ENCODE measurements at places on chromosomes 2 and 18.

GRCh38 chr2:123434546-123435395 lies 590.3 kb upstream of the CNTNAP5 start:
- DNase-seq, result no peak

- peak; percentile 74 for DNase-seq
Observed at GRCh38 chr2:120675460-120676130, 60.1 kb upstream of the GLI2 start.

GRCh38 chr2:26480566-26481423 lies 2.9 kb upstream of the OTOF start:
- DNase-seq, result no peak

DNA sequence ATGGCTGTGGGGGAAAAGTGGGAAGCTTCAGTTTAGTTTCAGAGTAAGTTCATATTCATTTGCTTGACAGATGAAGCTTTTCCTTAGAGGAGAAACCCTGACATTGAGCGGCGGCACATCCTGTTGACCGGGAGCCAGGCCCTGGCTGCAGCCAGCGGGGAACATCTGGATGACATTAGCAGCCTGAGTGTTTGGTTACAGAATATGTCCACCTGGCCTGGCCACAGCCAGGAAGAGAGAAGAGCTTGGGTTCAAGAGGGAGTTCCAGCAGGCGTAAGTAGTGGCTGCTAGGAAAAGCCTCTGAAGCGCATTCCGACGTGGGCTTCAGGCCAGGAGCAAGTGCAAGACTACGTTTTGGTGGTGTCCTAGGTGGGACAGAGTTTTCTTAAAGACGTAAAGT lies 144.9 kb upstream of the MYCN start:
- no peak for DNase-seq

DNA sequence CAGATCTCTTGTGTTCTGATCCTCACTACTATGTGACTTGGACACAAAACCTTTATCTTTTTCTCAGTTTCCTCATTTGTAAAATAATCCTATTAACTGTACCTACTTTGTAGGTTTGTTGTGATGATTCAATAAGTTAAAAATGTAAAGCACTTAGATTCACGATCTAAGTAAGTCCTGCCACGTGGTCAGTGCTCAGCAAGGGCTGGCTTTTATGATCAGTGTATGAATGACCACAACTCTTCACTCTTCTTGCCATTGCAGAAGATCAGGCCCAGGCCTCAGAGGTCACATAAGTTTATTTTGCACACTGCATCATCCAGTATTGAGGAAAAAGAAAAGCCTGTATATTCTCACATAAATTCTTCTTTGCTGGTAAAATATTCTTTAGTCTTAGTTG lies 1192.5 kb upstream of the ACVR2A start:
- DNase-seq, result peak; percentile 75

DNA sequence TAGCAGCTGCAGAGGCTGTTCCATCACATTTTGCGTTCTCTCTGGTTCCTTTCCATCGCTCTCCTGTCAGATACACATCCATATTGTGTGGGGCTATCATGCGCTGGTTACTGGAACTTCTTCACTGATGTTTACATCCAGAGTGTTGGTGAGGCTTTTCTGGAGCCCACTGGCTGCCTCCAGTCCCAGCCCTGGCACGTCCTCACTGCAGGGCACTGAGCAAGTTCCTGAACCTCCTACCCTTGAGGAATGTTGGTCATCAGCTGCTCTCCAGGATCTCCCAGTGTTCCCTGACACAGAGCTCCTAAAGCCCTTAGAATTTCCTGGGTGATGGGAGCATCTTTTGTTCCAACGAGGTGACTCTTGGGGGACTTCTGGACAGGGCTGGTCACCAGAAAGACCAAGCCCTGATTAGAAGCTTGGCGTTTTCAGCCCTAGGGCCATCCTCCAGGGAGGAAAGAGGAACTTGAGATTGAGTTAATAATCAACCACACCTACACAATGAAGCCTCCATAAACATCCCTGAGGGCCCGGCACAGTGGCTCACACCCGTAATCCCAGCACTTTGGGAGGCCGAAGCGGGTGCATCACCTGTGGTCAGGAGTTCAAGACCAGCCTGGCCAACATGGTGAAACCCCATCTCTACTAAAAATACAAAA lies 81.3 kb downstream of the TFCP2L1 start:
- DNase-seq, result no peak

DNA sequence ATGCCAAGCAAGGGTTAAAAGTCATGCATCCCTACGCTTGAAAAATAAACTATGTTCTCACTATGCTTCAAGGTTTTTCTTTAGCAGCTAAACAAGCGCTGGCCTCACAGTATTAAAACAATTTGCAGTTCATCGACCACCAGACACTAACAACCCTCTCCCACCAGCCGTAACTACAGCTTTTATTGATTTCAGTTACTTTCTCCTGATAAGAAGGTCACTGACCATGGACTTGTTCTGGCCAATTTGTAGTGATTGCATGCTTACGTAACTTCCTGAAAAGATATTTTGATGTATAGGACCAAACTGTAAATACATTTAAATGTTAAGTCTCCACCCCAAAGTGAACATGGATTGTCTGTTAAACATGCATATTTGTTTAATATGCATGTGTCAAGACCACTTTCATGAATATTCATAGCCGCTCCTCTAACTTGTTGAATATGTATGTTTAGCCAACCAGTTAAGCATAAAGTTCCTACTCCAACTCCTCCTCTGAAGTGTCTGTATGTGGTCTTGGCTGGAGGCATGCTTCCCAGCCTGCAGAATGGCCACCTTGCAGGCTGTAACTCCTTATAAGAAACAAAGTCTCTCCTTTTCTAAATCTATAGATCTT lies 1.7 kb upstream of the THOC1 start:
- no peak for DNase-seq

DNA sequence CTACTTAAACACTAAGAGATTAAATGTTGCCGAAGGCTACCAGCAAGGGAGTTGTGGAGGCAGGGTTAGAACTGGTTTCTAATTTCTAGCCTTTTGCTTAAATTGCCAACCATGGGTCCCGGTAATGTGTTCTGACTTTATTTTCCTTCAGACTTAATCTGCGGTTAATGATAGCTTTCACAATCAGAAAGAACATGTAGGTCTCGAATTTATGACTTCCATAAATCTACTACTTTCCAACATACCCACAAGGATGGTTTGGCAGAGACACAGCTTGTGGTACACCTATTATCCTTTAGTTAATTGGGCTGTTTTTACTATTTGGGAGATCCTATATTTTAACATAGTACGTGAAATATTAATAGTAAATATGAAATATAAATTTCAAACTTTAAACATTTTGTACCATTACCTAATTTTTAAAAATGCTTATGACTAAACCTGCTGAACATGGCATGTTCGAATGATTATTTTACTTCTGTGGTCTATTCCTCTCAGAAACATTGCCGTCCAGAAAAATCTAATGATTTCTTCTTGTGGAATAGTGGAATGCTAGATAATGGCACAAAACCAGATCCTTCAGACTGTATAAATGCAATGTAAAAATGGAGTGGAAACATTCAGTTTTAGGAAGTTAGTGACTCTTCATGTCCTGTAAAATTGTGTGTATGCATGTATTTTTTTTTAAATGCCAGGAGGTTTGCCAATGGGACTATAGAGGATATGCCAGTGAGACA lies 41.3 kb downstream of the PARD3B start:
- no peak for DNase-seq

DNA sequence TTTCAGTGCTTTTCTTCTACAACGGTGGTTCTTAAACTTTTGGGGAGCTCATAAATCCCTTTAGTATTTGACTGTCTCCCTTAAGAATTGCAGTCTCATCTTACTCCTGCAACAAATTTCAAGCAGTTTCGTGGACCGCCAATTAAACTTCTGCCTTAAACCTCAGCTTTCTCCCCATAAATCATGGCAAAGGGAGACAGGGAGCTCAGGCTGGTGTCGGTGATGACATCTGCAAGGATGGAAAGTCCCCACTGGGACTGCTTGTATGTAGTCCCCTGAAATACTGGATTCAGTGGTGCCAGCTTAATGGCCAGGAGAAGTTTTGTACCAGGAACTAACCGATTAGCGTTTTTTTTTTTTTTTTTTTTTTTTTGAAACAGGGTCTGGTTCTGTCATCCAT lies 148.7 kb upstream of the ITGA6 start:
- DNase-seq, result no peak

DNA sequence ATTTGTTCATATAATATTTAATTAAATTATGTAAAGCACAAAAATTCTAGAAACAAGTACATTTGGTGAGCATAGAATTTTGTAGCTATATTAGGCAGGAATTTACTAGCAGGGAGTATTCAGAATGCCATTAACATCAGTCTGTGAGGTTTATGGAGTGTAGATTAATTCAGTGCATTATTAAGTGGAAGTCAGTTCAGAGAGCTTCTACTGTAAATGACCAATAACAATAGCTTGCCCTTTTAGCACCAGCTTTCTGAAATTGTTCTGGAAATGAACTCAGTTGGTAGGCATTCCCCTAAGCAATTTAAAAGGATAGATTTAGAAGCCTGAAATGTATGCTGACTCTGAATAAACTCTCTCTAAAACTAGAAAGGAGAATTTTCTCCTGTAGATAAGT lies 208.2 kb upstream of the CNTNAP5 start:
- no peak for DNase-seq

DNA sequence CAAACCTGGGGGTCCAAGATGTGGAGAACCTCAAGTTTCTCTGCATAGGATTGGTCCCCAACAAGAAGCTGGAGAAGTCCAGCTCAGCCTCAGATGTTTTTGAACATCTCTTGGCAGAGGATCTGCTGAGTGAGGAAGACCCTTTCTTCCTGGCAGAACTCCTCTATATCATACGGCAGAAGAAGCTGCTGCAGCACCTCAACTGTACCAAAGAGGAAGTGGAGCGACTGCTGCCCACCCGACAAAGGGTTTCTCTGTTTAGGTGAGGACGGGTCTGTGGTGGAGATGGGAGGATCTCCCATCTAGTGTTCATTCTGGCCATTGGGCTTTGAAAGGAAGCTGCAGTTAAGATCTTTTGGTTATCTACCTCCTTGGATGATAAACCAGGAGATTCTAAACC lies 2.9 kb downstream of the CASP10 start:
- no peak for DNase-seq

GRCh38 chr2:106859498-106859897 lies 26.5 kb downstream of the ST6GAL2 start:
- DNase-seq, result no peak

GRCh38 chr2:191385416-191386160 lies 140.4 kb downstream of the MYO1B start:
- peak; percentile 77 for DNase-seq

DNA sequence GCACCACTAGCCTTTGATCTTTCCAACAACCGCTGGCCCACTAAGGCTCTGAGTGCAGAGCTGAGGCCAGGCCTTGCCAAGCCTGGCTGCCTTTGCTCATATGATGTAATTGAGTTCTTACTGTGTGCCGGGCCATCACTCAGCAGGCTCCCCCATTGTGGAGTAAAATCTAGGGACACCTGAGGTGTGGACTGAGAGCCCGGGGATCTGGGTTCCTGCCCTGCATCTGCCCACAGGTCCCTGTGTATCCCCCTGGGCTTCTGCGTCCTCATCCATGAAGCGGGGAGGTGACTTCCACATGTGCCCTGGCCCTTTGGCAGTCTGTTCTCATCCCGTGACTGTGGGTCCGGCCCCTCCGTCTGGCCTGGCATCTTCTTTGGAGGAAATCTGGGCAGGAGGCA lies 33.8 kb downstream of the GREB1 start:
- no peak for DNase-seq

DNA sequence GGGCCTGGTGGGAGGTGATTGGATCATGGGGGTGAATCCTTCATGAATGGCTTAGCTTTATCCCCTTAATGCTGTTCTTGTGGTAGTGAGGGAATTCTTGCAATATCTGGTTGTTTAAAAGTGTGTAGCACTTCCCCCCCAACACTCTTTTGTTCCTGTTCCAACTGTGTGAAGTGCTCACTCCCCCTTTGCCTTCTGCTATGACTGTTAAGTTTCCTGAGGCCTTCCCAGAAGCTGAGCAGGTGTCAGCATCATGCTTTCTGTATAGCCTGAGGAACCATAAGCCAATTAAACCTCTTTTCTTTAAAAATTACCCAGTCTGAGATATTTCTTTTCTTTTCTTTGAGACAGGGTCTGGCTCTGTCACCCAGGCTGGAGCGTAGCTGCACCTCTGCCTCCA lies 139.4 kb downstream of the RNF152 start:
- DNase-seq, result no peak

DNA sequence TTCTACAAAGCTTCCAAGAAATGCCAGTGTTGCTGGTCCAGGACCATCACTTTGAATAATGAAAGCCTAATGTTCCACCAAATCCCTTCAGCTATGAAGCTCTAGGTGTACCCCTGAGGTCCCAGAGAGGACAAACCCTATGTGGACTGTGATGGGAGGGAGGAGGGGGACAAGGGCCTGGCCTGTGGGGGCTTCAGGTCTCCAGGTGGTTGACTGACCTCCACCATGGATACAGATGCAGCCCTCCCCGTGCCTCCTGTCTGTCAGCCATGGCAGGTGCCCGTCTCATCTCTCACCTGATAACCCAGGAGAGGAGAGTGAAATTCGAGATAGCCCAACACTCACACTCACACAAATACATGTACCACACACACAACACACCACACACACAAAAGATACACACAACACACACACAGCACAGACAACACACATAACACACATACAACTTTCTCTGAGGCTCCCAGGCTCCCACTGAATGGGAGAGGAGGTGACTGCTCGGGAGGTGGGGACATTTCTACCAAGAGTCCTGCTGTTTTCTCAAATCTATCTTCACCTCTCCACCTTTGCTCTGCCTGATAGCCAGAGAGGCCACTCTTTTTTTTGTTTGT lies 12.8 kb upstream of the RHOB start:
- DNase-seq, result no peak

DNA sequence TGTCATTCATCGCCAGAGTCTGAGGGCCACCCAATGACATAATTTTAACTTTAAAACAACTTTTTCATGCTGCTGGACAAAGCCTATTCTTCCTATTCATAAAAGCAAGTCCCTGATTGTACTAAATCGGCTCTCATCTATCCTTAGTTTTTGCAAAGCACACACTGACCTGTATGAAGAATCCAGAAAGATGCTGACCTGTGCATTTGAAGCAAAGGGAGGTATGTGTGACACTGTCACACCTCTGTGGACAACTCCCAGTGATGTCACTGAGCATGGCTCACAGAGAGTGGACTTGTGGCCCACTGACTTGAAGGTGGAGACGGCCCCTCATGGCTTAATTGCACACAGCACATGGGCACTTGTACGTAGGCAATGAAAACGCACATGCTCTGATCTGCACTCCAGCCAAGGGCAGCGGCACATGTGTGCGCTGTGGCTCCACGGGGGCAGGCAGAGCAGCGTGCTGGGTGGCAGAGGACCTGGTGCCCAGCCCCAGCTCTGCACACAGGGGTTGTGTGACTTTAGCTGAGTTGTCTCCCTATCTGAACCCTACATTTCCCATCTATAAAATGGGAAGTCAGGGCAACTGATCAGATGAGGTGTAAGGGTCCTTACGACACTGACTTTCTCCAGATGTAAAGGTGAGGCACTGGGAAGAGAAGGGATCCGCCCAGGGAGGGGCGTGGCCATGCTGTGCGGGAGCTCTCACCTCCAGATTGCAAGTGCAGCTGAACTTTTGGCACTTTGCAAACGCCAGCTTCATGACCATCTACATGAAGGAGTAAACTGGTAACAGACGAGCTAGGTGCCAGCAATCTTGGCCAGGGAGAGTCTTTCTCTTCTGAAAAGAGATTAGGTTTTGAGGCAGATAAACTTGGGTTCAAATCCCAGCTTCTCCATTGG lies 14.3 kb upstream of the ODC1 start:
- DNase-seq, result no peak

- DNase-seq, result no peak
Observed at GRCh38 chr2:31216734-31217133, 581 bp downstream of the CAPN14 start.

All from ELR (cell line).